Brain pericyte (primary cell): ENCODE measurements at places on chromosomes 12 and 14.

- no peak for DNase-seq
Measured at GRCh38 chr12:126776026-126776655, 1490.8 kb upstream of the TMEM132C start.

GRCh38 chr14:28807518-28807917 lies 40.9 kb downstream of the FOXG1 start:
- DNase-seq, result no peak

- DNase-seq, result no peak
Measured at GRCh38 chr12:130498589-130499385, 161.1 kb downstream of the PIWIL1 start.

- no peak for DNase-seq
Measured at GRCh38 chr12:15982471-15982870, 71.3 kb downstream of the DERA start.

DNA sequence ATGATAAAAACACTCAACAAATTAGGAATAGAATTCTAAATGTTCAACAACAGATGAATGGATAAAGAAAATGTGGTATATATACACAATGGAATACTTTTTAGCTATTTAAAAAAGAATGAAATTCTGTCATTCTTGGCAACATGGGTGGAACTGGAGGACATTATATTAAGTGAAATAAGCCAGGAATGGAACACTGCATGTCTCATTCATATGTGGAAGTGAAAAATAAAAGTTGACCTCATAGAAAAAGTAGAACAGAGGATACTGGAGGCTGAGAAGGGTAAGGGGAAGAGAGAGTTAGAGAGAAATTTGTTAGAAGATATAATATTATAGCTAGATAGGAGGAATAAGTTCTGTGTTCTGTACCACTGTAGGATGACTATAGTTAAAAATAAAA lies 35.8 kb upstream of the ZFP36L1 start:
- DNase-seq, result no peak
